ENCODE measurements at places on chromosomes 3 and 15. TPM values are rescaled to one million over a fixed set of nuclear protein-coding genes. Genes with fewer than 3 reads are reported as not detected.
A peak's percentile ranks its signal among the peaks of the same experiment; 100 is the strongest.

The CHST13 gene
- total RNA-seq: not detected

The PXYLP1 gene
- 10.7 TPM for total RNA-seq

The AMT gene
- total RNA-seq: 3.8 TPM

The ALDH1A3 gene
- 8.1 TPM for total RNA-seq

The ZNF385D gene
- total RNA-seq: 2.1 TPM

The CYP8B1 gene
- not detected for total RNA-seq

The TLR9 gene
- total RNA-seq: not detected

The SLC22A14 gene
- total RNA-seq: not detected

DNA sequence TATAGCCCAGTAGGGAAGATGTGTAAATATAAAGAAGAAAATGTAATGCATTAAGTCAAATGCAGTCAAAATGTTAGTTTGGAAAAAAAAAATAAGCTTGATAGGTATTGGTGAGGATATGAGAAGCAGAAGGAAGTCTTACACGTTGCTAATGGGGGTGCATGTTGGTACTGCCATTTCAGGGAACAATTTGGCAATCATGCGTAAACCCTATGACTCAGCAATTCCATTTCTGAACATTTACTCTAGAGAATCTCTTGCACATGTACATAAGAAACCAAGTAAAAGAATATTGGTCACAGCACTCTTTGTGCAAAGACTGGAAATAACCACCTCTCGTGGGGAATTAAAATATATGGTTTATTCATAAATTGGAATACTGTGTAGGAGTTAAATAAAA is 35.5 kb upstream of the TIMP4 start:
- no peak for DNase-seq

GRCh38 chr15:69818529-69818928 is 279.2 kb downstream of the TLE3 start:
- no peak for DNase-seq

DNA sequence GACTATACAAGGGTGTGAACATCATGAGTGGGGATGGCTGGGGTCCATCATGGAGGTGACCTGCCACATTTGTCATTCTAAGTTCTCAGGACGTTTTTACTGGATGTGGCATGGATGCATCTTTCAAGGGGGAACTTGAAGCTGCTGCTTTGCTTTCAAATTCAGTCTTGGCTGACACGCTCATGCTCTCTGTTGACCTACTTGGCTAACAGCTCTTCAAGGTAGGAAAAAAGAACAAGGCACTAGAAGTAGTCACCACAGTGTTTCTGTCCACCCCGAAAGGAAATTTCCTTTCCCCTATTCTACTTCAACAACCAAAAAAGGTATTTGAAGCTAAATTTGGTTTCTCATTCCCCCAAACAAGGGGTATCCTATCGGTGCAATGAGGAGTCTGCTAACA is 15.0 kb downstream of the STIMATE start:
- DNase-seq: no peak

DNA sequence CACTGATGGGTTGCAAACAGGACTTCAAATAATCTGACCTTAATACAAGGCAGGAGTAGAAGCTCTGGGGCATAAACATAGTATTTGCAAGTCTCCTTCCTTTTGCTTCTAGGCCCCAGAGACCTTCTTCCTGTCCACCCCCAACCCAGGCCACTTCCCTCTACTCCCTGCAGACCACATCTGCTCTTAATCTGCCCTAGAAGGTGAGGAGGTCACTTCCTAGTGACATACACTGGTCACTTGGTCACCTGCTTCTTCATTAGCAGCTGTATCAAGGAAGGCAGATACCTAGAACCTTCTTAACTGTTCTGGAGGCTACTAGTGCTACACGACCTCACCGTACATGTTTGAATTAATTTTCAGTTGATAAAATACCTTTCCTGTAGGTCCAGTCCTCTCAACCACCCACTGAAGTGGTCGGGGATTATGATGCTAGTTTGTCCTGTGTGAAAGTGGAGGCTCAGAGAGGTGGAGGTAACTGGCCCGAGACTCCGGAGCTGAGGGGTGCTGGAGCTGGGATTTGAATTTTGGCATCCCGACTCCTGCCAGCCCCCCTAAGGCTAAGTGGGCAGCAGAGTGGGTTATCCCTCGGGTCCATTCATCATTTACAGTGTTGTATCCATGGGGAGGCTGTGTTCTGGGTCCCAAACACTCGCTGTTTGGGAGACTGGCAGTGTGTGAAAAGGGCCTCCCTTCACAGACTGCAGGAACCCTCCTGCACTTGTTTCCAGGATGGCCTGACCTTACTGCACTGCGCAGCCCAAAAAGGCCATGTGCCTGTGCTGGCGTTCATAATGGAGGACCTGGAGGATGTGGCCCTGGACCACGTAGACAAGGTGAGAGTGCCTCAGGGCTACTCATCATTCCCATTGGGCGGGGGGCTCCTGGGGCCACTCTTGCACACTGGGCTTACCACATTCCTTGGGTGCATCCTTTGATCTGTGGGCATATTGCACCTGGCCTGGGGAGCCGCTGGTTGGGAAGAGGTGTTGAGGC is 13.9 kb downstream of the ANKDD1A start:
- DNase-seq: no peak

DNA sequence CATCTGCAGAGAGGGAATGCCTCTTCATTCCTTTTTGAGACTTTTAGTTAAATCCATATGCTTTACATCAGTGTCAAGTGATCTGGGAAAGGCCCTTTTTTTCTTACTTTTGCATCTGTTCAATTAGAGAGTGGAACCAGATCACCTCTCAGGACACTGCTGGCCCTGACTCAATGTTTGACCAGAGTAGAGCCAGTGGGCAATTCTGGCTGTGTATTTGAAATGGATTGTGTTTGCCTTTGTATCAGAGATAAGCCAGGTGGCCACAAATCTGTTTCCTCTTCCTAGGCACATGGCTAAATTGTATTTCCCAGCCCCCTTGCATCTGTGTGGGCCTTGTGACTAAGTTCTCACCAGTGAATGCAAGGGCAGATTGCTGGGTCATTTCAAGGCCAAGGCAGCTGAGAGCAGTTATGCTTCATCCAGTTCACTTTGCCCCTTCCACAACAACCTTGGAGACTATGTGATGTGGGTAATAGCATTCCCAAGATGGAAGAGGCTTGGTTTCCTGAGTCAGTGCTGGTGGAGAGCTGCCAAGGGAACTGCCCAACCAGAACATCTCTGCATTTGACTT is 75.6 kb upstream of the CACNA2D3 start:
- DNase-seq: no peak

DNA sequence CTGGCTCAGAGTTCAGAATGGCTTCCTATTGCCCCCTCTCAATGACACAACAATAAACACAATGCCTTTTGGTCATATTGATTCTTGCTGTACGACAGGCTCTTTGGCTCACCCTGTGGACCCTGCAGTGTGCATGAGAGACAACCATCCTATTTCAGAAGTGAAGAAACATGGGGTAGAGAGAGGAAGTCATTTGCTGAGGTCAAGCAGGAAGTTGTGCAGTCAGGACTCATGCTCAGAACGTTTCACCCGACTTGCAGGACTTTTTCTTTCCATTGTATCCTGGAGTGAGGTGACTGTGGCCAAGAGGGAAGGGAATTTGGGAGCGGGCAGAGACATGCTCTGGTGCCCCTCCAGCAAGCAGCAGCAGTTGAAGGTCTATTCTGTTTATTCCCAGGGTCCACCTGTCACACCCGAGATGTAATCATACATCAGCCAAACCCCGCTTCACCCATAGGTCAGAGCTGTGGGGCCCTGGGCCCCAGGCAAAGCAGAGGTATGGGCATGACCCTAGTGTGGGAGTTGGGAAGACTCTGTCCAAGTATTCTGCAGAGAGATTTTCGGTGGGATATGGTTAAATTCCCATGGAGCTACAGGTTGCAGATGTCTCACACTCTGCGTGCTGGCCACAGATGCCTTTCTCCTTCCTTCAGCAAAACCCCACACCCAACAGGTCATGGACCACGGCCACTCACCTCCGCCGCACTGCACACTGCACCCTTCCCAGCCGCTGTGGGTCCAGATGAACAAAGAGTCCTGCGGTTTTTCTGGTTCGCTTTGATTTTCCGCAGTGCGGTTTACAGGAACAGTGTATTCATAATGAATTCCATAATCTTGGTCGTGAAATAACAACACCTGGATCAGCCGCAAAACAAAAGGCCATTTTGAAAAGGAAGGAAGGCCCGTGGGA is 290.6 kb downstream of the ADAMTS17 start:
- DNase-seq: no peak

GRCh38 chr15:61824291-61824690 is 236.0 kb downstream of the VPS13C start:
- DNase-seq: no peak

DNA sequence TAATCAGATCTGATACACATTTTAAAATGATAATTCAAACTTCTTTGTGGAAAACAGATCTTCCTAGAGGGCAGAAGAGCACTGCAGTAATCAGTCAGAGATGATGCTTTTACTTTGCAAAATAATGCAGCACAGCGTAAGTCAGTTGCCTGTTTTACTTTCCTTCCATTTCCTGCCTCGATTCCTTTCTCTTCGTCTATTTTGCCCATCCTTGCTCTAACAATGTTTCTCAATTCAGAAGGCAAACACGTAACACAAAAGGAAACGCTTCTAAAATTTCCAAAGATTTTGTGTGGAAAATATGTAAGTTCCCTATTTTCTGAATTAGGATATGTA is 119.9 kb downstream of the P3H2 start:
- no peak for DNase-seq

DNA sequence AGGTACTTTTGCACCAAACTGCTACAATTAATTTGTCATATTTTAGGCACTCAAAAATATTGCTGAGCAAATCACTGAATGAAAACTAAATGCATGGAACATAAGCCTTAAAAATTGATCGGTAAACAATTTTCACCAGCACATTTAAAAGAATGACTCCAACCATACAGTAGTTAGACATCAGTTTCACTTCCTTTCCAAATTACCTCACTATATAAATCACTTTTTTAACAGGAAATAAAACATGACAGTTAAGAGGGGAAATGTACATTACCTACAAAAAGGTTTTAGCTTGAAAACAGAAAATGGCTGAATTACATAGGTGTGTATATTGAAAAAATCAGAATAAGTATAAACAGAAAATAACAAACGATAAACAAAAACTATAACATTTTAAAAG is 108.4 kb downstream of the SERPINI1 start:
- DNase-seq: no peak

- DNase-seq: peak; percentile 67
These were observed 7.8 kb downstream of the MELTF start for GRCh38 chr3:197021729-197022404.

- DNase-seq: no peak
These were observed 45.2 kb downstream of the CMC1 start for GRCh38 chr3:28286595-28286994.

DNA sequence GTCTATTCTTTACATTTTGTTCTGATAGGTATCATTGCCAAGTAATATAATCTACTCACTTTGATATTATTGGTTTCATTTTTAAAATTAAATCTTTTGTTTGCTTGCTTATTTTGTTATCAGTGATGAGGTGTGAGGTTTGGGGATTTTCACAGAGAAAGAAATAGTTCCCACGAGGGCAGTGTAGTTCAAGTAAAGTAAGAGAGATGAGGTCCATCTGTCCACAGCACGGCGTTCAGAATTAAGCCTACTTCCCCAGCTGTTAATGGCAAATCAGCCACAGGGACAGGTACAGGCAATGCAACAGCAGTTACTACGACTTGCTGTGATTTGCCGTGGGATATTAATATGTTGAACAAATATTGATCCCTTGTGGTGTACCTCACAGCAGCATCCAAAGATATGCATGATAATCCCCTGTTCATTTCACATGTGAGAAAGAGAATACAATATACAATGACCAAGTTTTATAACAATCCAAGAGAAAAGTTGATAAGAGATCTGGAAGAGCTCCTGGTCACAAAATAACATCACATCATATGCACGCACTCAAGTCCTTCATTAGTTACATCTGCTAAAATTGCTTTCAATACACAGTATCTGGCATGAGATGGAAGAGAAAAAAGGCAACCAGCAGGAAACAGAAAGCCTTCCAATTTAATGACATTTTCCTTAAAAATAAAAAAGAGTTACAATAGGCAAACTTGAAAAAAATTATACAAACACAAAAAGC is 131.6 kb downstream of the TUSC7 start:
- no peak for DNase-seq

GRCh38 chr3:165194511-165195240 is 1.5 kb downstream of the SLITRK3 start:
- DNase-seq: no peak

DNA sequence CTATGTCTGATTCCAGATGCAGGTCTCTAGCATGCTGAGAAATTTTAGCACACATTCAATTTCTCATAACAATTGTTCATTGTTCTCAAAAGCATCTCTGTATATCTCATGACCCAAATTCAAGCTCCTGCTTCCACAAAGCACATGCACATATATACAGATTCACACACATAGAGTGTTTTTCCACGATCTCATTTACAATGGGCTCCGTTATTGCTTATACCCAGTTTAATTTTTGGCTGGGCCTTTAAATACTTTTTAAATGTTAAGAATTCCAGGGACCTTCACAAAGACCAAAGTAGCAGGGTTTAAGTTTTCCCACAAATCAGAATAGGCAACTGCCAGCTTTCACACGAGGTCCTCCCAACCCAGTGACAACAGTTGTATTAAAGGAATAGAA is 333.5 kb upstream of the SEMA6D start:
- DNase-seq: no peak

DNA sequence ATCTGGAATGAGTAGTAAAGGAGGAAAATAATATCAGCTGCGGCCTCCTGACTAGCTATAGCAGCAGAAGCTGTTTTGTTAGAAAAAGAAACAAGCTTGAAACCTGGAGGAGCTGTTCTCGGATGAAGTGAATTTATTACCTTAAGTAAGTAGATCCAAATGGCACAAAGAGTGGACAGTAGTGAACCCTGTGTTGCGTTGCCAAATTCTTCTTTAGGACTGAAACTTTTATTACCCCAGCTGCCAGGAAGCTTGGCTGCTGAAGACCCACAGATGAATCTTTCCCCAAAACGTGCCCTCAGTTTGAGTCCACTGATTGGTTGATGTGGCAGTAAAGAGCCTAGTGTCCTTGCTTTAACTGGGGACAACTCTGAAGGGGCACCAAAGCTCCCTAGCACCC is 366.8 kb upstream of the GBE1 start:
- DNase-seq: no peak

DNA sequence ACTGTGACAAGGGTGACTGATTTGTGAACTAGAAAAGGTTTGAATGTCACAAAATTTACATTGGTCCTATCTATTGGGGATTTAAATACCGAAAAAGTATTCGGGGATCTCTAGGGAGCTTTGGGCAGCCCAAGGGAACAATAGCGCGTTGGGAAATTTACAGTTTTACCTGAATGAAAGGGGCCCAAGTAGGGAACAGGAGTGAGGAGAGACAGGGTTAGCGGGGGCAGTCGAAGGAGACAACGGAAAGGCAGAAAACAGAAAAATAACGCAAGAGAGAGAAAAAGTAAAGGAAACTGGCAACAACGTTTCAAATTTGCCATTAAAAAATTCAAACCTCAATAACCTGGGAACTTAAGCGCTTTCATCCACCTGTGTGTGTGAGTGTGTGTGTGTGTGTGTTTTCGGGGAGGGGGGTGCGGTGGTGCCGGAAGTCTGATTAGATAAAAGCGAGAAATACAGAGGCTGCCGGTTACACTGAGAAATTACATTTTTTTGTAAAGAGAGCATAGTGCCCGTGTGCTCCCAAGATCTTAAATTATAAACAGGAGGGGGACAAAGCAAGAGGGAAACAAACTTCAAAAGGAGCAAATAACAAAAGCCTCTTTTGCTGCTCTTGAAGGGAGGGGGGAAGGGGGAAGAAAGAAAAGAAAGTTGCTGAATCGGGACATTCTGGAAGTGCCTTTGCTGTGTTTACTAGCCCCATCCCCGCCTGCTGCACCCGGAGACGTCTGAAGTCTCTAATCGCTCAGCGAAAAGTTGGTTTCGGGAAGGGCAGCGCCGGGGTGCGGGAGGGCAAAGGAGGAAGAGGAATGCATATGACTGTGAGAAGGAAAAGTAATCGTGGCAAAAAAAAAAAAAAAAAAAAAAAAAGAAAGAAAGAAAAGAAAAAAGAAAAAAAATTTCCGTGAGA is 721 bp upstream of the ZIC1 start:
- no peak for DNase-seq
